ENCODE measurements at places on chromosomes 11 and 22.
A peak's percentile ranks its signal among the peaks of the same experiment; 100 is the strongest.

GRCh38 chr11:123082977-123083376, 21.0 kb upstream of the HSPA8 start:
- peak overlapping the region; percentile 40 for H3K4me3 ChIP-seq
- peaks cover 12% of the 10 kb centered on the region for H3K36me3 ChIP-seq
- DNase-seq: peak; percentile 52
- no peaks in the 10 kb centered on the region for H3K27me3 ChIP-seq
- peak overlapping the region; percentile 83 for H3K27ac ChIP-seq

DNA sequence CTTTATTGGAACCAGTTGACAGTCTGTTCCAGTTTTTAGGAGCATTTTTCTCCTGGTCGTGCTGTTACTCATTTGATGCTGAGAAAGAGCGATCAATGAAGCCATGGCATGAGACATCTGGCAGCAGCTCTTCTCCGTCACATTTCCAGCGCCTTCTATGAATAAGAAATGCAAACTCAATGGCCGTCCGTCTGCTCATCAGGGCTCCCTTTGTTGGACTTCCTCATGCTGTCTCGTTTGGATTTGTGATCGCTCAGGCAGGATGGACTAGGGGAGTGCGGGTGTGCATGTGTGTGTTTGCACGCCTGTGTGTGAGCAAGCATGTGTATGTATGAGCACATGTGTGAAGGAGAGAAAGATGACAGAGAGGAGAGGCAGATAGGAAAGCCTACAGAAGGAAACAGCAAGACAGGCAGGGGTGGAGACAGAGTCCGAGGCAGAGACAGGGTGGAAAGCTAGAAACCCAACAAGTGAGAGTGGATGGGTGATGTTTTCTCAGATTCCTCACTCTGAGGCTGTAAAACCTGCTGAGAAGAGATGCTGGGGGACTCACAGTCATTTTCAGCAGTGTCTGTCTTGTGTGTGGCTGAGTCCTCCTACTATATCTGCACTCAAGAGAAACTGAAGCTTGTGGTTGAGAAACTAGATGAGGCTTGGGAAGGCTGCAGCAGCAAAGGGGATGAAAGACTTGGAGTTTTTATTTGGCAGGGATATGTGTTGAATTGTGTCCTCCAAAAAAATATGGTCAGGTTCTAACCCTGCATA, 56.0 kb upstream of the CLMP start:
- H3K36me3 ChIP-seq: no peaks in the 10 kb centered on the region
- H3K4me3 ChIP-seq: no peak overlapping the region
- no peak for DNase-seq
- no peak overlapping the region for H3K27ac ChIP-seq
- peaks cover 6% of the 10 kb centered on the region for H3K4me1 ChIP-seq

- peaks cover 3% of the 10 kb centered on the region for H3K36me3 ChIP-seq
- H3K27ac ChIP-seq: no peak overlapping the region
- peaks cover 39% of the 10 kb centered on the region for H3K4me1 ChIP-seq
- peak overlapping the region; percentile 43 for H3K4me3 ChIP-seq
These were observed 100.6 kb upstream of the HSD17B12 start for GRCh38 chr11:43579919-43580276.

GRCh38 chr11:31643857-31644256, 134.3 kb downstream of the ELP4 start:
- no peaks in the 10 kb centered on the region for H3K27me3 ChIP-seq
- H3K36me3 ChIP-seq: no peaks in the 10 kb centered on the region
- H3K4me3 ChIP-seq: no peak overlapping the region
- no peak for DNase-seq

GRCh38 chr11:125393331-125393730, 102.7 kb downstream of the FEZ1 start:
- no peaks in the 10 kb centered on the region for H3K4me1 ChIP-seq
- no peak overlapping the region for H3K4me3 ChIP-seq

GRCh38 chr22:17258015-17258787, 39.0 kb upstream of the ADA2 start:
- peaks cover 25% of the 10 kb centered on the region for H3K27me3 ChIP-seq
- H3K4me3 ChIP-seq: peak overlapping the region; percentile 48
- H3K27ac ChIP-seq: peak overlapping the region; percentile 90
- no peaks in the 10 kb centered on the region for H3K36me3 ChIP-seq

- no peaks in the 10 kb centered on the region for H3K27me3 ChIP-seq
- no peak overlapping the region for H3K4me3 ChIP-seq
- no peak for DNase-seq
- no peak overlapping the region for H3K27ac ChIP-seq
These were observed 238.4 kb downstream of the TBC1D22A start for GRCh38 chr22:47000888-47001287.

DNA sequence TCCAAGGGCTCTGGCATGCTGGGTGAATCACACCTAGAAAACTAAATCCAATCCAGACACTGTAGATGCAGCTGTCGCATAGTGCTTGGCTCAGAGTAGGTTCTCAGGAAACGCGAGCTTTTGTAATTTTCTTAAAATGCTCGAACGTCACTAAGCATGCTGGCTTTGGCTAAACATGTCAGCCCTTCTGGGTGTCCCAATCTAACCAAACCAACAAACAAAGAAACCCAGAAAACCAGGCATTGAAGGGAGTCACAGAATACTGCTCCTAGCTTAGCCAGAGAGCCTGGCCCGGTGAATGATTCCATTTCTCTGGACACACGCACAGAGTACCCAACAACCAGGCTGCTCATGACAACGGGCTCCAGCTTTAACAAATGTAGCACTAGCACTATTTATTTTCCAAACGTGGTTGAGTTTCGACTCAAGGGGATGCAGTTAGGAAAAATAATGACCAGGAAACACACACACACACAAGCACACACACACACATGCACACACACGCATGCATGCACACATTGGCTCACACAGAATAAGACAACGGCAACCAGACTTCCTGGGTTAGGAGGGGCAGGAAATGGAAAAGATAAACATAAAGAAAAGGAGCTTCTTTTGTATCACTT, 492.6 kb downstream of the MIAT start:
- DNase-seq: no peak
- no peak overlapping the region for H3K4me3 ChIP-seq
- peaks cover 15% of the 10 kb centered on the region for H3K27me3 ChIP-seq
- peaks cover 4% of the 10 kb centered on the region for H3K4me1 ChIP-seq
- no peaks in the 10 kb centered on the region for H3K36me3 ChIP-seq
- H3K27ac ChIP-seq: no peak overlapping the region

DNA sequence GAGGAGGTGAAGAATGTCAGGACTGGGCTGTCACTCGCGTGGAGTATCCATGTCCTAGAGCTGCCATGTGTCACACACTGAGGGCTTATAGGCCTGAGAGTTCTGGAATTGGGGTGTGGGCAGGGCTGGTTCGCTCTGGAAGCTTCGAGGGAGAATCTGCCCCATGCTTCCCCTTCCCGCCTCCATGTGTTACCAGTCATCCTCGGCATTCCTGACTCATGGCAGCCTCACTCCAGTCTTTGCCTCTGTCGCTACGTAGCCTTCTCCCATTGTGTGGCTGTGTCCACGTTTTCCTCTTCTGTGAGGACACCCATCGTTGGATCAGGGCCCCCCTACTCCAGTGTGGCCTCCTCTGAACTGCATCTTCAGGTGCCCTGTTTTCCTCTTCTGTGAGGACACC, 301.2 kb downstream of the TBC1D22A start:
- H3K4me1 ChIP-seq: peaks cover 12% of the 10 kb centered on the region
- no peak overlapping the region for H3K27ac ChIP-seq
- H3K4me3 ChIP-seq: no peak overlapping the region
- no peaks in the 10 kb centered on the region for H3K27me3 ChIP-seq

DNA sequence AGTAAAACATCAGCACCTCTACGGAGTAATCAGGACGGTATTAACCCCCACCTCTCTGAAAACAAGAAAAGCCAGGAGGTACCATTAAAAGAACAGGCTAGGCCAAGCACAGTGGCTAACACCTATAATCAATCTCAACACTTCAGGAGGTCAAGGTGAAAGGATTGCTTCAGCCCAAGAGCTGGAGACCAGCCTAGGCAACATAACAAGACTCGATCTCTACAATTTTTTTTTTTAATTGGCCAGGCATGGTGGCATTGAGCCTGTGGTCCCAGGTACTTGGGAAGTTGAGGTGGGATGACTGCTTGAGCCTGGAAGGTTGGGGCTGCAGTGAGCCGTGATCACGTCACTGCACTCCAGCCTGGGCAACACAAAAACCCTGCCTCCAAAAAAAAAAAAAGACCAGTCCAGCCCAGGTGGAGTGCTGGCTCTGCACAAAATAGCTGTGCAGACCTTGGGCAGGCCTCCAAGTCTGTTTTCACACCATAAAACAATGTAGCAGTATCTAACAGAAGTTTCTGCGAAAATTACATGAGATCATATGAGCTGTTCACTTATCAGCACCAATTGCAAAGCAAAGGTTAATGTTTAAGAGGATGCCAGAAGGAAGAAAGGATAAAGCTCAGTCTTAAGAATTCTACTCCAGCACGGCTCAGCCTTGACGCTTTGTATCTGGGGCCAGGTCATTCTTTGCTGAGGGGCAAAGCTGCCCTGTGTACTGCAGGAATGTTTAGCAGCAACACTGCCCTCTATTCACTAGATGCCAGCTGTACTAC, 14.8 kb downstream of the CHKA start:
- DNase-seq: no peak
- no peaks in the 10 kb centered on the region for H3K27me3 ChIP-seq
- H3K4me1 ChIP-seq: no peaks in the 10 kb centered on the region
- H3K4me3 ChIP-seq: no peak overlapping the region
- no peak overlapping the region for H3K27ac ChIP-seq

DNA sequence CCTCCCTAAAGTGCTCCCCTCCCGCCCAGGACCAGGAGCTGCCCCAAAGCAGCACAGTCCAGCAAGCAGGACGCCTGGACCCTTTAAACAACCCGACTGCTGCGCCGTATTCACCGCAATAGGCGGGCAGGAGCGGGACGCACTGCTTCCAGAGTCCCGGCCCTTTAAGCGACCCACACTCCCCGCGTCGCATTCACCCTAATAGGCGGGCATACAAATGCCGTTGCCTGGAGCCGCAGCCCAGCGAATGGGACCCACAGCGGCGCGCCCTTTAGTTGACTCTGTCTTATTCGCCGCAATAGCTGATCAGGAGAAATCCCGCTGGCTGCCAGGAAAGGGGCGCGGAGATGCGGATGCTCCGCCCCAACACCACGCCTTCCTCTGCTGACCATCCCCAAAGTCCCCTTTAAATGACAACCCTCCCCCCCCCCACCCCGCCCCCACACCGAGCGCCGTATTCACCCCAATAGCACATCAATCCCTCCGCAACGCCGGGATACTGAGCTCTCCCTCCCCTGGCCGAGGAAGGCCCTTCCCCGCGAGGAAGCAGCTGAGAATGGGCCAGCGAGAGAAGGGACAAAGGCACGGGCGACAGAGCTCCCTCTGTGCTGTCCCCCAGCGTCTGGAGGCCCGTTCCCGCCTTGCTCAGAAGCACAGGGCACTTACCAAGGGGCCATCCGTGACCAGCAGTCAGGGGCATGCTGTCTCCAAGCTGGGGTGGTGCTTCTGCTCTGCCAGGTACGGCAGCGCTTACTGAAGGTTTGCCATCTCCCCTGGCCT, 4.7 kb downstream of the OSBPL5 start:
- no peak overlapping the region for H3K27ac ChIP-seq
- H3K4me3 ChIP-seq: no peak overlapping the region
- DNase-seq: peak; percentile 50
- no peaks in the 10 kb centered on the region for H3K36me3 ChIP-seq
- peaks cover 9% of the 10 kb centered on the region for H3K4me1 ChIP-seq

GRCh38 chr11:119254239-119254638, 48.1 kb downstream of the CBL start:
- no peak overlapping the region for H3K4me3 ChIP-seq
- H3K4me1 ChIP-seq: peaks cover 29% of the 10 kb centered on the region
- peaks cover 46% of the 10 kb centered on the region for H3K36me3 ChIP-seq
- DNase-seq: no peak

GRCh38 chr11:84290647-84291046, 1004.5 kb upstream of the CCDC90B start:
- H3K4me1 ChIP-seq: no peaks in the 10 kb centered on the region
- DNase-seq: no peak
- no peak overlapping the region for H3K27ac ChIP-seq
- no peaks in the 10 kb centered on the region for H3K36me3 ChIP-seq
- no peaks in the 10 kb centered on the region for H3K27me3 ChIP-seq

DNA sequence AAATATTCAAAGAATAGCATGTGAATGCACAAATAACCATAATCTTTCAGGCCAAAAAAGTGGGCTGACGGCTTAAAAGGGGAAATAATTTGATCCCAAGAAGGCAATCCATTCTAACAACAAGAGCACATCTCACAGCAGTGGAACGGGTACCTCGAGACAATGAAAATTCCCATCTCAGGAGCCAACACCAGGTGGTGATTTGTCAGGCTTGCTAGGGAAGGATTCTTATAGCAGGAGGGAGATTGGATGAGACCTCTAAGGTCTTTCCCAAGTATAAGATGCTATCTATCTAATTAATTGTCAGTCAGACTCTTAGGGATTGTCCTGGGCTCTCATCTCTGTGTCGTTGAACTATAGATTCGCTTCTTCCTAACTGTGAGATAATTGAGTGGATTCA, 284.0 kb downstream of the ETS1 start:
- peak overlapping the region; percentile 99 for H3K27ac ChIP-seq
- H3K36me3 ChIP-seq: peaks cover 23% of the 10 kb centered on the region
- peak overlapping the region; percentile 48 for H3K4me3 ChIP-seq
- no peak for DNase-seq
- no peaks in the 10 kb centered on the region for H3K27me3 ChIP-seq

DNA sequence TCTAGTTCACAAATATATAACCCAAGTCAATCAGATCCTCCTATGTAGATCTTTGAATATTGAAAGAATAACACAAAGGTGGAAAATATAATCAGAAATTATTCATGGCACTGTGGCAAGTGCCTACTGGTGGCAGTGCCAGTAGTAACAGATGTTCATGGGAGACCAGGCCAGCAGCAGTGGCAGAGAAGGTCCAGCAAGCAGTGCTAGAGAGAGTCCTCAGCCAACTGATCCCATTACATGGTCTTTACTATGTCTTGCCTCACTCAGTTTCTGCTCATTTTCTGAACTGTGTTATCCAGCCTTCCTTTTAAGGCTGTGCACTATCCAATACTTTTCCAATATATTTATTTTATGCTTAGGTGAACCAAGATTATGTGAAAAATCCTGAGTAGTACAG, 124.9 kb downstream of the MRTFA start:
- H3K27me3 ChIP-seq: no peaks in the 10 kb centered on the region
- no peak overlapping the region for H3K27ac ChIP-seq
- no peaks in the 10 kb centered on the region for H3K4me1 ChIP-seq

GRCh38 chr11:112267188-112267591, 6.5 kb upstream of the PLET1 start:
- H3K27me3 ChIP-seq: peaks cover 4% of the 10 kb centered on the region
- no peaks in the 10 kb centered on the region for H3K36me3 ChIP-seq
- H3K27ac ChIP-seq: no peak overlapping the region
- no peak overlapping the region for H3K4me3 ChIP-seq
- no peak for DNase-seq
- H3K4me1 ChIP-seq: no peaks in the 10 kb centered on the region

GRCh38 chr11:49851511-49851910, 100.7 kb upstream of the OR4C13 start:
- no peak overlapping the region for H3K27ac ChIP-seq
- no peaks in the 10 kb centered on the region for H3K4me1 ChIP-seq
- no peaks in the 10 kb centered on the region for H3K27me3 ChIP-seq
- no peak for DNase-seq
- peaks cover 2% of the 10 kb centered on the region for H3K36me3 ChIP-seq
